Stimulated activated CD8-positive, alpha-beta memory T cell treated with anti-CD3 and anti-CD28 coated beads, Interleukin-15, amount 100 ng/mL, for 1 hour (primary cell): ENCODE measurements at places on chromosomes 2 and 18.

- no peak for DNase-seq
Observed at GRCh38 chr2:176494949-176495353, 225.7 kb downstream of the MTX2 start.

DNA sequence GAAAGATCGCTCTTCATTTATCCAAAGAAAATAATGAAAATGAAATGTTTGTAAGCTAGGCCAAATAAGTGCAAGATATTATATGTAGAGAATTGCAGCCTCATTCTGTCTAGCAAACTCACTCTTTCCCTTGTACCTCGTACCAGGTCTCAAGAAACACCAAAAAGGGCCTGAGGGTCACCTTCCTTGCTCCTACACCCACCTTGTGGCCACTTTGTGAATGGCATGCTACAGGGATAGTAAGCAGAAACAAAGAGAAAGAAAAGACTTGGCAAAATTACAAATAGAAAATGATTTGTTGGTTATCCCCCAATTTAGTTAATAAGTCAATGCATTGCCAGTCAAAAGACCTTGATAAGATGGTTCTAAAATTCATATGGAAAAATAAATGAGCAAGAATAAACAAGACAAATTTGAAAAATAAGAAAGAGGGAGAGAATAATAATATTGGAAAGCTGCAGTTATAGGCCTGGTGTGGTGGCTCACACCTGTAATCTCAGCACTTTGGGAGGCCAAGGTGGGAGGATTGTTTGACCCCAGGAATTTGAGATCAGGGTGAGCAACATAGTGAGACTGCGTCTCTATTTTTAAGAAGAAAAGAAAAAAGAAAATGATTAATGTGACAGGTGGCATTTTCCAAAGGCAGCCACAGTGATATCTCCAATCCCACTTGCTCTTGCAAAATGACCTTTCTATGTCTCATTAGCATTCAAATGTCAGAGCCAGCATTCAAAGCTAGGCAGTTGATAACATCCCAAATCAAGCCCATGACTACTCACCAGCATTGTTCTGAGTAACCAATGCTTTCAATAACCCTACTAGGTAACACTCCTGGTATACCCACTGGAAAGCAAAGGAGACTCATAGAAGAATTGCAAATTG lies 38.8 kb upstream of the BMP10 start:
- DNase-seq = peak; percentile 58

- DNase-seq = no peak
Observed at GRCh38 chr18:12639990-12640880, 17.7 kb downstream of the SPIRE1 start.

- DNase-seq = no peak
Observed at GRCh38 chr18:55764386-55764785, 176.4 kb upstream of the TCF4 start.
